Brain pericyte (primary cell): ENCODE measurements at places on chromosomes 13 and 19.
A peak's percentile ranks its signal among the peaks of the same experiment; 100 is the strongest.

DNA sequence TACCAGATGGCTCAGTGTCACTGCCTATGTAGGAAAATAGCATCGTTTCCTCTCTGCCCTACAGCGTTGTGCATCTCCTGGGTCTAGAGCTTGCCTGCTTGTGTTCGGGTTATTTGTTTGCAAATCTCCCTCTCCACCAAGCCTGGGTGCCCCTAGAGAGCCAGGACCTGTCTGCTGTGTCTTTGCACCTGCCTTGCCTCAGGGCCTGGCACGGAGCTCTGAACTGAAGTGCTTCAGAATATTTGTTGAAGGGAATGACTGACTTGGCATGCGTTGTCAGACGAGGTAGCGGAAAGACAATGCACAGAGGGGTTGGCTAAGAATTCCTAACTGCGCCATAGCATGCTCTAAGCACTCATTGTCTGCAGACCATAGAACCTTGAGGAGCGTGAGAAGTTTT, 263.4 kb downstream of the FGF9 start:
- no peak for DNase-seq

GRCh38 chr19:39052846-39053245, 20.5 kb upstream of the FBXO27 start:
- DNase-seq: no peak

DNA sequence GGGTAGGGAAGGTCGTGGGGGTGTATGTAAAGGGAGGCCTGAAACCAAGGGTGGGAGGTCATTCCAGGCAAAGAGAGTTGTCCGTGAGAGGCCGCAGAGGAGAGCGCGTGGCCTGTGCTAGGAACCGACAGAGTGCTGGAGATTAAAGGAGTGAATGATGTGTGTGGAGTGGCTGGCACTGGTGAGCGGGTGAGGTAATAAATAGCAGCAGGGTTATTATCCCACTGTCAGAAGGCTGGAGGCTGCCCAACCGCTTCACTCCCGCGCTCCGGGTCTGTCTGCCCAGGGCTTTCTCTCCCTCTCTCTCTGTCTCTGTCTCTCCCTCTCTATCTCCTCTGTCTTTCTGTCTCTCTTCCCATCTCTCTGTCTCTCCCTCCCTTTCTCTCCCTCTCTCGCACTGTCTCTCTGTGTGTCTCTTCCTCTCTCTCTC, 17.4 kb downstream of the ZNF579 start:
- no peak for DNase-seq

DNA sequence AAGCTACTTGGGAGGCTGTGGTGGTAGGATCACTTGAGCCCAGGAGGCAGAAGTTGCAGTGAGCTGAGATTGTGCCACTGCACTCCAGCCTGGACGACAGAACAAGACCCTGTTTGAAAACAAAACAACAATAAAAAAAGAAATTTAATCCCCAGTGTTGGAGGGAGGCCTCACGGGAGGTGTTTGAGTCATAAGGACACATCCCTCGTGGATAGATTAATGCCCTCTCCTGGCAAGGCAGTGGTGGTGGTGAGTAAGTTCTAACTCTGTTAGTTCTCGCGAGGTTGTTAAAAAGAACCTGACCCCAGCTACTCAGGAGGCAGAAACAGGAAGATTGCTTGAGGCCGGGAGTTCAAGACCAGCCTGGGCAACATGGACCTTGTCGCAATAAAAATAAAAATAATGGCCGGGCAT, 27.6 kb upstream of the SIN3B start:
- no peak for DNase-seq

- DNase-seq: no peak
Measured at GRCh38 chr13:48603375-48603774, 50.4 kb upstream of the CYSLTR2 start.

GRCh38 chr13:49020940-49021553, 45.3 kb downstream of the FNDC3A start:
- DNase-seq: no peak

DNA sequence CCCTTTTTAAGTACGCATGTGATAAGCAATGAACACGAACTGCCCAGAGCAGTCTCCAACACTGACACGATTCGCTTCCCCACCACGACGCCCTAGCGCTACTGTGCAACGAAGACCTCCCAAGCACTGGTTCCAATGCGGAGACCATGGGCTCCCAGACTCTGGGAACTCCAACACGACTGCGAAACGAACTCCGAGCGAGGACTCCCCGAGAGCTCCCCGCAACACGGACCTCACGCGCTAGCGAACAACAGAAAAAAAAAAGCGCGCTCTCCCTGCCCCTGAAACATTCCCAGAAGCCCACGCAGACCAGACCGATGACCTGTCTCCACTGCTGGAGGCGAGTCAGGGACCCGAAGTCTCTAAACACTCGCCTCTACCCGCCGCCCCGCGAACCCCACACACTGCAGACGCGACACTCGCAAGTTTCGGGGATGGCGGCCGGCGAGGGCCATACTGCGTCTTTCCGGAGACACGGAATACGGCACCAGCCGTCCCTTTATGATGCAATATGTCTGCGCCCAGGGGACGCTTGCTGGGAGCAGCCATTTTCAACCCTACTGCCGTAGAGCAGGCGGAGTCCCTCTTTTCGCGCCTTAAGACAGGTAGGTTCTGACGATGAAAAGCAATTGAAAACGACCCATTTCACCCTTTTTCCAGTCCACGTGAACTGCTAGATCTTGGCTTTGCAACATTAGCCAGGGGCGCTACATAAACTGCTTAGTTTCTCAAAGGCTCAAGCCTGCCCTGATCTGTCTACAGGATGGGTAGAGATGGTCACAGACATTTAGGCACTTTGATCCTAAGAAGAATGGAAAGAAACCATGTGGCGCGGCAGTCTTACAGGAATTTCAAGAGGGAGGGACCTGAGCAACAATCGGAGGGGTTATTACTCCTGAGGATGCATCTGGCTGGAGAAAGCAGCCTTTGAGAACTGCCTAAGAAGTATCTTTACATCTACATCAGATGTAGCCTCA, at the start of gene ZNF577:
Gene ZNF577, minus strand, starts transcription at position 430 of the 977 bp plus-strand sequence. CDS start 7,569 bp downstream, outside the sequence.
- peak; percentile 77 for DNase-seq

DNA sequence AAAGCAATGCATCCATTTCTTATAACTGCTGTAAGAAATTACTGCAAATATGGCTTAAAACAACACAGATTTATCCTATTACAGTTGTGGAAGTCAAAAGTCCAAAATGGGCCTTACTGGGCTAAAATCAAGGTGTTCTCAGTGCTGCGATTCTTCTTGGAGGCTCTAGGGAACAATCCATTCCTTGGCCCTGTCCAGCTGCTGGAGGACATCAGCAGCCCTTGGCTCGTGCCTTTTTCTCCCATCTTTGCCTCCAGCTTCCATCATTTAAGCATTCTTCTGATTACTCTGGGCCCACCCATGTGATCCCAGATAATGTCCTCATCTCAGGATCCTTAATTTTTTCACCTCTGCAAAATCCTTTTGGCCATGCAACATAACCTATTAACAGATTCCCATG, 607.1 kb downstream of the DCT start:
- DNase-seq: no peak

DNA sequence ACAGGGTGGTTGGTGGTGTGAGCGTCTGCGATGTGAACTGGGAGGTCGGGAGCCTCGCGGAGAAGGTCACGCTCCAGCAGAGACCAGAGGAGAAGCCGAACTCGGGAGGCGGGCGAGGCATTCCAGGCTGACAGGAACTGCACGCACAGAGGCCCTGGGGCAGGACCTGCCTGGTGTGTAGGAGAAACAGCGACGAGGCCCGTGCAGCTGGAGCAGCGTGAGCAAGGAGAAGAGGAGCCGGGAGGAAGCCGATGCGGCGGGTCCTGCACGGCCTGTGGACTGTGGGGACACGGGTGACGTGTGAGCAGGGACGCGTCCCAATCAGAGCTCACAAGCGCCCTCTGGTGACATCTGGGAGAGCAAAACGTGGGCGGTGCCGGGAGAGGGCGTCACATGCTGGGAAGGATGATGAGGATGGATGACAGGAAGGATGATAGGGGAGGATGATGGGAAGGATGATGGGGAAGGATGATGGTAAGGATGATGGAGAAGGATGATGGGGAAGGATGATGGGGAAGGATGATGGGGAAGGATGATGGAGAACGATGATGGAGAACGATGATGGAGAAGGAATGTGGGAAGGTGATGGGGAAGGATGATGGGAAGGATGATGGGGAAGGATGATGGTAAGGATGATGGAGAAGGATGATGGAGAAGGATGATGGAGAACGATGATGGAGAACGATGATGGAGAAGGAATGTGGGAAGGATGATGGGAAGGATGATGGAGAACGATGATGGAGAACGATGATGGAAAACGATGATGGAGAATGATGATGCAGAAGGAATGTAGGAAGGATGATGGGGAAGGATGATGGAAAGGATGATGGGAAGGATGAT, 16.1 kb upstream of the MADCAM1 start:
- DNase-seq: no peak

DNA sequence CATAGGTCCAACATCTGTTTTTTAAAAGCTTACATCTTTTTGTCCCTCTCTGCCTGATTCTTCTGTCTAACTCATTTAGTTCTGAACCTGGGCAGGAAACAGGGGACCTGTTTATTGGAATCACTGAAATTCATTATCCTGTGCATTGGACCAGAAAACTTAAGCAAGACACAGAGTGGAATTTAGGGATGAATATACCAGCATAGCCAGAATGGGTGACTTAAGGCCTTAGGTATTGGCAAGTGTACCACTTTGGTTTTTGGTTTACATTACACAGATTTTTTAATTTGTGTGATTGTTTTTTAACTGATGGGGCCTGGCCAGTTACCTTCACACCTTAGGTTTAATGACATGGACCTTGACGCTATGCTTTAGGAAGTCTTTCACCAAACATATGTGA, 232.5 kb downstream of the GPC5 start:
- DNase-seq: no peak

GRCh38 chr19:15197275-15197941, 3.4 kb downstream of the NOTCH3 start:
- no peak for DNase-seq
